ENCODE measurements at places on chromosomes 16 and 17.

DNA sequence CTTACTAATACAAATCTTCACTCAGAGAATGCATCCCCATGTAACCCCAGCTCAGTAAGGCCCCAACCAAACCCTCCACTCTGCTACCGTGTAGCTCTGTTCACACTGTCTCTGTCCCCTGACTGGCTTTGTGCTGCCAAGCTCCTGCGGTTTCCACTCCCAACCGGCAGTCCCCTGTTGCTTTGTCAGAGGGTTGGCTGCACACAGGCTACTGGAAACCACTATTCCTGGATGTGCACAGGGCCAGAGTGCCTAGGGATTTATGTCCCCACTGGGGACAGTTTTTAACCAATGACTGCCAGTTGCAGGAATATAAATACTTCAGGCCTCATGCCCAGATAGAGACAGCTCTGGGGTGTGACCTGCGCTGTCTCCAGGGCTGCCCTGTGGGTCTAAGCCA lies 157.1 kb upstream of the C16orf82 start:
- DNase-seq, result no peak

DNA sequence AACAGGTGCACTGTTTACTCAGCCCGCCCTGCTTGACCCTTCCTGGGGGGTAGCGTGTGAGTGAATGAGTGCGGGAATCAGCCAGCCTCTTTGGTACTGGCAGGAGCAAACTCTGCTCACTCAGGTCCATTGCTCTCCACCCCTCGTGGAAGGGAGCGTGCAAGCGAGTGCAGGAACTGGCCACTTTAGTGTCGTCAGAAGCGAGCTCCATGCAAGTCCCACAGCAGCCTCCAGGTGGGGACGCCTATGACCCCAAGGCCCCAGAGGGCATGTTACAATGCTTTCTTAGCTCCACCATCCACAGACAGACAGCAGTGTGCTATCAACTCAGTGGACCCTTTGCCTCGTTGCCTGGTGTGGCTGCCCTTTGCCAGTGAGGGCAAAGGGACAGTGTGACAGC lies 1025.1 kb upstream of the CDH8 start:
- DNase-seq, result no peak

GRCh38 chr17:78510141-78511075 lies 66.8 kb downstream of the DNAH17 start:
- no peak for DNase-seq

DNA sequence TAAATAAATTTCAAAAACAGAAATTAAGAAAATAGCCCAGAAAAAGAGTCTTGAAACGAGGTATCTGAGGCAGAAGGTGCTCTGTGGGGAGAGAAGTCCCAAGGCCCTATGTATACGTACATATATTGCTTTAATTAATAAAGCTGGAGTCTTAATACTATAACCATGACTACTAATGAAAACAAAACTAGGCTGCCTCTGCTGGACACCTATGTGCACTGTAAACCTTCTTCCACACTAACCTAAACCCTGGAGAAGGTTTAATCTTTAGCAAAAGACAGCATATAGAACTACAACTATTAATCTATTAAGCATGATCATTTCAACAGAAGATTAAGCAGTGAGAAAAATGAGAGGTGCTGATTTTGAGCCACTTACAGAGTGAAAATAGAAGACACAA lies 153.9 kb upstream of the C17orf78 start:
- DNase-seq, result no peak

DNA sequence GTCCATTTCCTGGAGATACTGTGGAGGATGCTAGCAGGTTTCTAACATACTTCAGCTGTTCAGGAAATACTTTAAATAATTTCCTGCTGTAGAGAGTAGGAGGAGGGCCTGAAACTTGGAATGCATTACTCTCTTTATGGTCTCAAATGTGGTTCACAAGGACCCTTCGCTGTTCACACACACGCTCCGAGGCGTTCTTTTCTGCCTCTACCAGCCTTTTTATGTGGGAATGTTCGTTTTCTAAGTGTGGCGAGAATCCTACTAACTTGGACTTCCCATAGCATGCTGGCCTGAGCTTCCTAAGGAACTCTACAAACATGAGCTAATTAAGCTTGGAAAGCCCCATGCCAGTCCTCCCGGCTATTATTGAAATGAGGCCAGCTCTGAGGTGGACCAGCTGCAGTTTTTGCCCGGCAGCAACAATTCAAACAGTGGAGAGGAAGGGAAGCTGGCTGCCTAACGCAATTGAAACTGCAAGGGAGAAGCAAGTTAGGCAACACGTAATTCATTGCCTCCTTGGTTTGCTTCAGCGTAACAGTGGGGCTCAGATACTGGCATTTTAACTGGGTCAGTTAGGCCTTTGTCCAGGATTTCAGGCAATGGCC lies 18.9 kb downstream of the KPNA2 start:
- DNase-seq, result peak; percentile 58

- no peak for DNase-seq
These were observed 2.9 kb downstream of the ZBTB4 start for GRCh38 chr17:7476494-7476893.

DNA sequence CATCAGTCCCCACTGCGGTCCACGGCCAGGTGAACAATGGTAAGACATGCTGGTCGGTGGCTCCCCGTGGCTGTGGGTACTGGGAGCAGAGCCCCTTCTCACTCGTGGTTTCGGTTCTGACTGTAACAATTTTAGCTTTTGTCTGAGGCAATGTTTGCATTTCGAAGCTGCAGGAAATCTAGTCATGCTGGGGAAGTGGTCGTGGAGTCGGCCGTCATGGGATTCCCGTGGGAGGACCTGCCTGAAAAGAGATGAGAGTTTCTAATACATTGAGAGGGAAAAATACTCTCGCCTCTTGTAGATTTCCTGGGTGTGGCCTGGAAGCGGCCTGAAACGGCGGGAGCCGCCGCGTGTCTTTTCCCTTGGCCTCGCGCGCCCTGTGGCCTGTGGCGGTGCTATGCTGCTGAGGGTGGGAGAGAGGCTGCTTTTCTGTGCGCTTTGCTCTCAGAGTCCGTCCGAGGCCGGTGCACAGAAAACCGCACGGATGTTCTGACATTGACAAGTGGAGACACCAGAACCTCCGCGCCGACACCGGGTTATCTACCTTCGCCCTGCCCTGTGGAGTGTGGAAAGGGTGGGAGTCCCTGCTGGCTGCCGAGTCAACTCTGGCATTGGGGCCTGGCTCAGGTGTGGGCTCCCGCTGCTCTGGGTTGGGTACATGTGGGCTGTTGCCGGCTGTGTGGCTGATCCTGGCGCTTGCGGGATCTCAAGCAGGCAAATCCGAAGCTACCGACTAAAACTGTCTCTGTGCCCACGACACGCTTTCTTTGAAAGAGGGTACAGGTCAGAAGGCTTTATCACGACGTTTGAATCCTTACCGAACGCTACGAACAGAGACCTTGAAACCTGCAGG lies 60.8 kb downstream of the WDR45B start:
- DNase-seq, result no peak

DNA sequence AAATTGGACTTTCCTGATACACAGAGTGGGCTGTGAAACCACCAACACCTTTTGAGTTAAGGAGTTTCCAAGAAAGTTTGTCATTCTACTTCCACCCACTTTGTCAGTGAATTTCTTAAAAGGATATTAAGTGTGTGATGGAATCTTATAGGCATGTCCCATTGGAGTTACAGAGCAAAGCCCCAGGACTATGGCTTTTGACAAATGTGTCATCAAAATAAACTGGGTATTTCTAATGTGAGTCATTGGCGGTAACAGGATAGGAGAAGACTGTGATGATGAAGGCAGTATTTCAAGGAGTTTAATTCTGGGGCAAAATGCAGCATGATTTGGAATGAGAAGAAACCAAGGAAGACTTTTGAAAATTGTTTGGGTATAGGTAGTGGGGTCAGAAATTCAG lies 1013.8 kb upstream of the EEF2KMT start:
- no peak for DNase-seq

- DNase-seq, result peak; percentile 91
These were observed 6.5 kb downstream of the NFATC3 start for GRCh38 chr16:68091380-68092261.

GRCh38 chr17:73847952-73848351 lies 203.7 kb upstream of the SDK2 start:
- DNase-seq, result no peak

DNA sequence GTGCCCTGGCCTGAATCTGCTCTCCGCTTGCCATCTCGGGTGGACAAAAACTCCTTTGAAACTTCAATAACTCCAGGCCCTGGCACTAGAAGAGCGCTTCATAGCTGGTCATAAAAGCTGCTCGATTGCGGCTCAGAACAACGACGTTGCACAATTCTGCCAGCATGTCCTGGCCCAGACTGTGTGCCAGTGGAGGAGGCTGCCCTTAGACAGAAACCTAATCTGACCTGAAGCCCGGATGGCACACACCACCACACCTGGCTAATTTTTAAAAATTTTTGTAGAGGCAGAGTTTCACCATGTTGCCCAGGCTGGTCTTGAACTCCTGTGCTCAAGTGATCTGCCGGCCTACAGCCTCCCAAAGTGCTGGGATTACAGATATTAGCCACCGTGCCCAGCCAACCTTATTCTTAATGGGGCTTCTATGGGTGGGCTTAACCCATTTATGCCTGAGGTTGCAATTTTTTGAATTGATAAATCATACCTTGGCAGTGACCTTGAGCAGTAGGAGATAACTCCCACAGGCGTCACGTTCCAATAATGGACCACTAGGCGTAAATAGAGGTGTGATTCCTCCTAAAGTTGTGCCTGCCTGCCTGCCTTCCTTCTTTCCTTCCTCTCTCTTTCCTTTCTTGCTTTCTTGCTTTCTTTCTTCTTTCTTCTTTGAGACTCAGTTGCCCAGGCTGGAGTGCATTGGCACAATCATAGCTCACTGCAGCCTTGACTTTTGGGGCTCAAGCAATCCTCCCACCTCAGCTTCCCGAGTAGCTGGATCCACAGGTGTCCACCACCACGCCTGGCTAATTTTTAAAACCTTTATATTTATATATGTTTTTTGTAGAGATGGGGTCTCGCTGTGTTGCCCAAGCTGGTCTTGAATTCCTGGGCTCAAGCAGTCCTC lies 1.1 kb upstream of the PPL start:
- no peak for DNase-seq

GRCh38 chr17:28954886-28955285 lies 3.6 kb upstream of the PHF12 start:
- DNase-seq, result no peak

DNA sequence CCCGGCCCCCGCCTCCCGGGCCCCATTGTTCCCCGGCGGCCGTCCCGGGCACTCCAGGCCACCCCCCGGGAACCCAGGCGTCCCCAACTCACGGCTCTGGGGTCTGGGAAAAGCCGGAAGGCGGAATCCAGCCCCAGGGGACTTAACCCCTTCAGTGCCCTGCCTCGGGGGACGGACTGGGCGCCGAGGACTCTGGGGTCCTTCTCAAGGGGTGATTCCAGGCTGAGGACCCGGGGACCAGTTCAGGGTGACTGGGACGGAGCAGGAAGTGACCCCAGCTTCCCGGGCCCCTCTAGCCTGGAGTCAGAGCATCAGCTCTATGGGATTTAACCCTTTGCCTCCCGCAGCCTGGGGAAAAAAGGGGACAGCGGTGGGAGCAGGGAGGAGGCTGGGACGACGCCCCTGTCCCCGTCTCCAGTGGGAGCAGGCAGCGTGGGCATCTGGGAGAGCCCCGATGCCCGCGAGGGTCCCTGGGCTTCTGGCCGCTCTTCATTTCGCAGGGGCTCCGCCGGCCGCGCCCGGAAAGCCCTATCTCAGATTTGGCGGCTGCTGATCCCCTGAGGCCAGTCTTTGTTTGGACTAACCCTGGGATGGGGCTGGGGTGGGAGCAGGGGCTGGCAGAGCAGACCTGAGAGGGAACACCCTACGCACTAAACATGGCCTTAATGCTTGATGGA lies at the start of gene ZNF629:
TSS of gene ZNF629 (minus strand) at position 270 of the 677 bp plus-strand sequence. CDS start 2,723 bp downstream, outside the sequence.
- peak; percentile 90 for DNase-seq

DNA sequence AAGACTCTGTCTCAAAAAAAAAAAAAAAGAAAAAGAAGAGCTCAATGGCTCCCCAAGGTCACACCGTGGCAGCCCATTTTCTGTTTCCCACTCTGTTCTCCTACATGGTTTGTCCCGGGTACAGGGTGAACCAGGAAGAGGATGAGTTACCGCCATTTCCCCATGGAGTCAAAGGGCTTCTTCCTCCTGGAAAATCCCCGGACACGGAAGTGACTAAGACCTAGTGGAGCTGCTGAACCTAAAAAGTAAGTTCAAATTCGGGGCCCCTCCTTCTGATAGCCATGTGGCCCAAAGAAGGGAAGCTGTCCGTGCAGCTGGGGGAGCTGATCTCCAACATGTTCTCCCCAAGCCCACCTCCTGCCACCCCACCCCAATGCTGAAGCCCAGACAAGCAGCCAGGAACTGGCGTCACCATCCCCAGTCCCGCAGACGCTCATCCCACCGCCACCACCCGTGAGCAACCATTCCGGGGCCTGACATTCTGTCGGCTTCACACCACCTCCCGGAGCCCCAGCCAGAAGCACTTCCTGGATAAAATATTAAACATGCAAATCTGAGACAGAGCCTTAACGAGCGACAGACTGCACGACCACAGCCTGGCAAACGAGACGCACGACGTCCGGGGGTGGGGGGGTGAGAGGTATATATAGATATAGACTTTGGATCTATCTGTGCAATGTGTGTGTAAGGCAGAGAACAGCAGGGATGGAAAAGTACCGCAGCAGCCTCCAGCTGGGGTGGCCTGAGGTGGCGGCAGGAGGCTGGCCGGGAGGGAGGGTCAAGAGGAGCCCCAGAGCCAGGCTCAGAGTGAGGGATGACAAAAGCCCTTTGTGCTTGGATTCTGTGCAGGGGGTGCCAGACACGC lies 17.6 kb downstream of the EPOP start:
- no peak for DNase-seq

- DNase-seq, result no peak
These were observed 13.5 kb downstream of the SARM1 start for GRCh38 chr17:28385037-28385400.

GRCh38 chr16:9780831-9781230 lies 401.4 kb downstream of the GRIN2A start:
- DNase-seq, result no peak

- DNase-seq, result no peak
These were observed 6.6 kb upstream of the CBX8 start for GRCh38 chr17:79803421-79803996.

All from NCI-H69 (cell line).